Cardiac muscle cell (in vitro differentiated cells and primary cell): ENCODE measurements at places on chromosomes 1 and 21. TPM values are rescaled to one million over a fixed set of nuclear protein-coding genes. Genes with fewer than 3 reads are reported as not detected.

GRCh38 chr1:17342014-17342441, 30.0 kb upstream of the PADI6 start:
- DNase-seq: no peak
- H3K27me3 ChIP-seq: peaks cover 9% of the 10 kb centered on the region
- no peaks in the 10 kb centered on the region for H3K4me1 ChIP-seq
- H3K36me3 ChIP-seq: no peaks in the 10 kb centered on the region
- no peak overlapping the region for H3K4me3 ChIP-seq
- H3K27ac ChIP-seq: no peak overlapping the region

- peak; percentile 73 for DNase-seq
- no peaks in the 10 kb centered on the region for H3K27me3 ChIP-seq
- H3K27ac ChIP-seq: no peak overlapping the region
- H3K36me3 ChIP-seq: no peaks in the 10 kb centered on the region
- no peak overlapping the region for H3K4me3 ChIP-seq
Measured at GRCh38 chr1:163875200-163875926, 553.6 kb downstream of the NUF2 start.

GRCh38 chr1:180881806-180882509, 30.7 kb upstream of the KIAA1614 start:
- peak; percentile 75 for DNase-seq
- no peak overlapping the region for H3K27ac ChIP-seq
- H3K4me3 ChIP-seq: no peak overlapping the region
- peaks cover 3% of the 10 kb centered on the region for H3K4me1 ChIP-seq
- H3K36me3 ChIP-seq: no peaks in the 10 kb centered on the region

GRCh38 chr1:148166558-148167492, 14.7 kb upstream of the NBPF11 start:
- H3K4me1 ChIP-seq: peaks cover 22% of the 10 kb centered on the region
- peak overlapping the region; percentile 83 for H3K27ac ChIP-seq
- peak; percentile 44 for DNase-seq
- no peaks in the 10 kb centered on the region for H3K27me3 ChIP-seq

GRCh38 chr1:13956393-13956792, 256.4 kb downstream of the PRDM2 start:
- H3K27me3 ChIP-seq: peaks cover 6% of the 10 kb centered on the region
- no peaks in the 10 kb centered on the region for H3K4me1 ChIP-seq
- no peak overlapping the region for H3K27ac ChIP-seq
- DNase-seq: no peak
- H3K36me3 ChIP-seq: no peaks in the 10 kb centered on the region
- H3K4me3 ChIP-seq: no peak overlapping the region

- no peaks in the 10 kb centered on the region for H3K36me3 ChIP-seq
- peak overlapping the region; percentile 99 for H3K27ac ChIP-seq
- peak; percentile 51 for DNase-seq
- H3K27me3 ChIP-seq: no peaks in the 10 kb centered on the region
- peak overlapping the region; percentile 67 for H3K4me3 ChIP-seq
Measured at GRCh38 chr1:40711465-40712404, 20.2 kb downstream of the NFYC start.

GRCh38 chr1:118128761-118129160, 56.3 kb downstream of the SPAG17 start:
- no peaks in the 10 kb centered on the region for H3K36me3 ChIP-seq
- no peaks in the 10 kb centered on the region for H3K4me1 ChIP-seq
- no peak for DNase-seq

RIMS3 gene
- 33.0 and 39.3 TPM in 2 replicates for total RNA-seq

DNA sequence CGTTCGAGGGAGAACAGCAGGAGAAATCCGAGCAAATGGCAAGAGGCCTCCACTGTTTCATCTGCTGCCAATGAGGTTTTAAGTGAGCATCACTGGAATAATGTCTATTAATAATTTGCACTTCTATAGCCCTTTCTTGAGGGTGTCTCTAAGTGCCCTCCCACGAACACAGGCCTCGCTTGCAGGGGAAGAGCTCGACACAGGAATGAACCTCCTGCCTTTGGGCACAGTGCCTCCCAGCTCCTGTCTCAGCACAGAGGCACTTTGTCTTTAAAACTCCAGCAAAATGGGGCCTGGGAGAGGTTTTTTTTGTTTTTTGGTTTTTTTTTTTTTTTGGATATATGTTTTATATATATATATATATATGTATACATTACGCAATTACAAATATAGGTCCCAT, 56.6 kb downstream of the OLIG1 start:
- no peak overlapping the region for H3K4me3 ChIP-seq
- peaks cover 4% of the 10 kb centered on the region for H3K4me1 ChIP-seq
- no peaks in the 10 kb centered on the region for H3K36me3 ChIP-seq
- no peak overlapping the region for H3K27ac ChIP-seq
- DNase-seq: no peak

- H3K27me3 ChIP-seq: no peaks in the 10 kb centered on the region
- H3K36me3 ChIP-seq: no peaks in the 10 kb centered on the region
- H3K4me1 ChIP-seq: no peaks in the 10 kb centered on the region
- peak; percentile 15 for DNase-seq
- H3K4me3 ChIP-seq: no peak overlapping the region
Measured at GRCh38 chr1:59569198-59569597, 245.6 kb upstream of the HOOK1 start.

TTLL7 gene
- total RNA-seq: 3.8 and 7.8 TPM in 2 replicates

DNA sequence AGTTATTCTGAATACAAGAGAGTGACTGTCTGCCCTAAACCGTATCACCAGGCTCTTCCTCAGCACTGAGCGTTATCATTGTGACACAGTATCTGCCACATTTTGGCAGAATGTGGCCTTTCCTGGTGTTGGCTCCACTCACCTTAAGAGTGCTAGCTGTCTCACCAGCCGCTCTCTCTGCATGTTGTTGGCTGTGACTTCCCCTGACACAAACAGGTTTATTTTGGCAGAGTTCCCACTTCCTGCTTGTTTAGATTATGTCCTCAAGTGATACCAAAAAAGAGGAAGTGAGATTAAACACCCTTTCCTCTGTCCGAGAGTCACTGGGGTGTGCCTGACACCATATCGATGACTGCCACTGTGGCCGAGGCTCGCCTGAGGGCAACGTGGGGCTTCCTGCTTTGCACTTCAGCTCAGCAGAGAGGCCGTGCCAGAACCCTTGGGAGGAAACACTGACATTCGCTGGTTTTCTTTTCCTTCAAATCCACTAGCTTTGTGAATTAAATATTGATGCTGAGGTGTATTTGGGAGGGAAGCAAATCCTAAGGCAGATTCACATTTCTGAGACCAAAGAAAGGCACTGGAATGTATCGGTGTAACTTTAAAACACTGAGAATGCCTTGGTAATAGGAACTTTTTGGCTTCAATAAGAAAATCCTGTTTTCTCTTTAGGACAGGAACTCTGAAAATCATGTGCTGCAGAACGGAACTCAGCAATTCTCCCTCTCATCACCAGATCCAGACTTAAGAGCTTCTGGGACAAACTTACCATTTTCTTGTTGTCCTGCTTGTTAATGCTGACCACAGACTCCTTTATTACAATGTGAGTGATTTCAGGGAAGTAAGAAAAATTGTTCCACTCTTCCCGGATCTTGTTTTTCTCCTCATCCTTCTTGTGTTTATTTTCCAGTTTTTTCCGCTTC, 102.1 kb downstream of the JAK1 start:
- H3K36me3 ChIP-seq: peaks cover 16% of the 10 kb centered on the region
- DNase-seq: no peak
- H3K4me1 ChIP-seq: no peaks in the 10 kb centered on the region
- H3K27me3 ChIP-seq: no peaks in the 10 kb centered on the region
- no peak overlapping the region for H3K27ac ChIP-seq
- no peak overlapping the region for H3K4me3 ChIP-seq

DNA sequence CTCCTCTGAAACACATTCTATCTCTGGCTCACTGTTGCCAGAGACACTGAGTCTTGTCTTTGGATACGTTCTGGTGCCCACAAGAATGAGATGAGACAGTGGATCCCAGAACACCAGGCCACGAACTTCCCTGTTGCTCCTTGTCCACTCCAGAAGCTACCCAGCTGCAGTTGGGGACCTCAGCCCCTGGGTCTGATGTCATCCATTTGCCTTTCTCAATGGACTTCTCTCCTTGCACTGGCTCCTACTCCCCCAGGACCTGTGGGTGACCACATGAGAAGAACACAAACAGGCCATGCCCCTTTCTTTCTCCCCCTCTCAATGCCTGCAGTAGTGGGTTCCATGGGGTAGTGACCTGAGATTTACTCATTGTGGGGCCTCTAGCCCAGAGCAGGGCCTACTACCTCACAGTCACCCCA, 5.9 kb downstream of the NBPF1 start:
- no peak overlapping the region for H3K27ac ChIP-seq
- H3K36me3 ChIP-seq: peaks cover 38% of the 10 kb centered on the region
- H3K4me1 ChIP-seq: peaks cover 7% of the 10 kb centered on the region
- H3K27me3 ChIP-seq: no peaks in the 10 kb centered on the region
- no peak for DNase-seq

DNA sequence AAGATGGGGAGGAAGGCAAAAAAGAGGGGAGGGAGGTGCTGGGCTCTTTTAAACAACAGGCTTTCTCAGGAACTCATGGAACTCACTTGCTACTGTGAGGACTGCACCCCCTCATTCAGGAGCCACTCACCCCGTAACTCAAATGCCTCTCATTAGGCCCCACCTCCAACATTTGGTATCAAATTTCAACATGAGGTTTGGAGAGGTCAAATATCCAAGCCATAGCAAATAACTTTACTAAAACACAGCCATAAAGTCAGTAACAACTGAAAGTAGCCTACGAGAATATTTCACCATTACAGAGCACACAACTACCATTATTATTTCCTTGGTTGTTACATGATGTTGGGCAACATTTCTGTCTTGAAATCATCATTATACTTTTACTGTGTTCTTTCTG, 13.1 kb upstream of the DMRTB1 start:
- H3K4me3 ChIP-seq: no peak overlapping the region
- peaks cover 7% of the 10 kb centered on the region for H3K4me1 ChIP-seq
- H3K36me3 ChIP-seq: no peaks in the 10 kb centered on the region
- DNase-seq: no peak
- no peaks in the 10 kb centered on the region for H3K27me3 ChIP-seq

DNA sequence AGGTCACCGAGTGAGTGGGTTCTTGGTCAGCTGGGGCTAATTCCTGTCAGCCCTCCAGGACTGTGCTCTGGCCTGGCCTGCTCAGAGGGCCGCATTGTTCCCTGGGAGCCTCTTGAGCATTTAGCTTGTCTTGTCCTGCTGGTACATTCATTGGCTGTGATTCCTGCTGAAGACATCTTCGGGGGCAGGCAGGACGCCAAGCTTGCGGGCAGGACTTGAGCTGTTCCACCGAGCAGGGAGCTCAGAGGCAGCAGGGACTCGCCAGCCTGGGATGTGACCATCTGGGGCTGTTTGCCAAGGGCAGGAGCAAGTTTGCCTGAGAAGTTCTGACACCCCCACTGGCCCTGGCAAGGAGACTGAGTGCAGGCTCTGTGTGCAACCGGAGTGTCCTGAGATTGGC, 7.0 kb upstream of the SLC26A9 start:
- DNase-seq: no peak
- no peaks in the 10 kb centered on the region for H3K36me3 ChIP-seq
- H3K27me3 ChIP-seq: no peaks in the 10 kb centered on the region

GRCh38 chr21:29181799-29182470, 51.5 kb downstream of the MAP3K7CL start:
- no peaks in the 10 kb centered on the region for H3K27me3 ChIP-seq
- no peak overlapping the region for H3K4me3 ChIP-seq
- H3K36me3 ChIP-seq: no peaks in the 10 kb centered on the region
- peaks cover 5% of the 10 kb centered on the region for H3K4me1 ChIP-seq
- peak; percentile 23 for DNase-seq

OR2L3 gene
- 0.07 TPM in 1 of 2 replicates, not detected in the other for total RNA-seq

DNA sequence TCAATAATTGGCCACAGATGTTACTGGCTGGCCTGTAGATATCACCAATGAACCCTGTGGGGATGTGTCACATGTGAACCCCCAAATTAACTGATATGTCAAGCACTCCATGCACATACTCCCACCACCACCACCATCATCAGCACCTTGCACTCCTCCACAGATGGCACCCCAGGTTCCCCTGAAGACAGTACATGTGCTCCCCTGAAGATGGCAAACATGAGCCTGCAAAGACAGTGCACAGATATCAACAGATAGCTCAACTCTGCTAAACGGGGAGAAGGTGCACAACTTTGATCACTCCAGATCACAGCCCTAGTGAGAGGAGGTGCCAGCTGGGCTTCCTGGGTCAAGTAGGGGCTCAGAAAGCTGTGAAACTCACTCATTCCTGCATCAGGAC, 74.4 kb downstream of the CLCA4 start:
- no peak for DNase-seq
- no peak overlapping the region for H3K4me3 ChIP-seq

OR14I1 gene
- total RNA-seq: not detected in 2 replicates

- no peak overlapping the region for H3K27ac ChIP-seq
- H3K4me3 ChIP-seq: no peak overlapping the region
- no peak for DNase-seq
- peaks cover 11% of the 10 kb centered on the region for H3K4me1 ChIP-seq
Measured at GRCh38 chr1:87091425-87091824, 177.0 kb downstream of the HS2ST1 start.

GRCh38 chr1:147475488-147475887, 65.8 kb upstream of the BCL9 start:
- H3K27me3 ChIP-seq: no peaks in the 10 kb centered on the region
- no peaks in the 10 kb centered on the region for H3K4me1 ChIP-seq
- H3K27ac ChIP-seq: no peak overlapping the region
- no peaks in the 10 kb centered on the region for H3K36me3 ChIP-seq
- no peak overlapping the region for H3K4me3 ChIP-seq

- H3K4me1 ChIP-seq: no peaks in the 10 kb centered on the region
- no peak for DNase-seq
- no peak overlapping the region for H3K27ac ChIP-seq
- H3K36me3 ChIP-seq: no peaks in the 10 kb centered on the region
Measured at GRCh38 chr1:78570539-78570938, 49.7 kb upstream of the IFI44L start.

DNA sequence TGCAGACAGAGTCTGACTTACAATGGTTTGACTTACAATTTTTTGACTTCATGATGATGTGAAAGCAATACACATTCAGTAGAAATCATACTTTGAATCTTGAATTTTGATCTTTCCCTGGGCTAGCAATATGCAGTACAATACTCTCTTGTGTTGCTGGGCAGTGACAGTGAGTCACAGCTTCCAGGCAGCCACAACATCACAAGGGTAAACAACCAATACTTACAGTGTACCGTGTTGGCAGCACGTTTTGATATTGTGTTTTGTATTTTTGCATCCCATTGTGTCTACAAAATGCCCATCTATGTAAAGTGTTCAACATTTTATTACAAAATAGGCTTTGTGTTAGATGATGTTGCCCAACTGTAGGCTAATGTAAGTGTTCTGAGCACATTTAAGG, 150.9 kb downstream of the NTMT2 start:
- DNase-seq: no peak
- H3K4me1 ChIP-seq: no peaks in the 10 kb centered on the region
- H3K36me3 ChIP-seq: no peaks in the 10 kb centered on the region
- H3K4me3 ChIP-seq: no peak overlapping the region

DNA sequence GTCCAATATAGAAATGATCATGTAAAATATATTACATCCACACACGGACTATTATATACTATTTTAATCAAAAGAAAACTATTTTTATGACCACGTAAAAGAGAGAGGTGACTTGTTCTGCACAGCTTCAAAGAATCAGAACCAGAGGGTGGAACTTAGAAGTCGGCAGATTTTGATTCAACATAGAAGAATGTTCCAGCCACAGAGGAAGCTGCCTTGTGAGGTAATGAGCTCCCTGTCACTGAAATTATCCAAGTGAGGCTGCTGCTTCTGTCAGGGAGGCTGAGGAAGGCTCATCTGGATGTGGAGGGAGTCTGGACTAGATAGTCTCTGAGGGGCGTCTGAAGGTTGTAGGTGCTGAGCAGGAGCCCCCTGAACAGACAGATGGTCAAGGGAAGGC, 2.7 kb downstream of the PLEKHA6 start:
- peak overlapping the region; percentile 77 for H3K27ac ChIP-seq
- H3K4me1 ChIP-seq: peaks cover 50% of the 10 kb centered on the region
